ENCODE measurements at places on chromosomes 5 and 9.

GRCh38 chr9:94126844-94127243 is 42.6 kb downstream of the PTPDC1 start:
- DNase-seq = no peak

DNA sequence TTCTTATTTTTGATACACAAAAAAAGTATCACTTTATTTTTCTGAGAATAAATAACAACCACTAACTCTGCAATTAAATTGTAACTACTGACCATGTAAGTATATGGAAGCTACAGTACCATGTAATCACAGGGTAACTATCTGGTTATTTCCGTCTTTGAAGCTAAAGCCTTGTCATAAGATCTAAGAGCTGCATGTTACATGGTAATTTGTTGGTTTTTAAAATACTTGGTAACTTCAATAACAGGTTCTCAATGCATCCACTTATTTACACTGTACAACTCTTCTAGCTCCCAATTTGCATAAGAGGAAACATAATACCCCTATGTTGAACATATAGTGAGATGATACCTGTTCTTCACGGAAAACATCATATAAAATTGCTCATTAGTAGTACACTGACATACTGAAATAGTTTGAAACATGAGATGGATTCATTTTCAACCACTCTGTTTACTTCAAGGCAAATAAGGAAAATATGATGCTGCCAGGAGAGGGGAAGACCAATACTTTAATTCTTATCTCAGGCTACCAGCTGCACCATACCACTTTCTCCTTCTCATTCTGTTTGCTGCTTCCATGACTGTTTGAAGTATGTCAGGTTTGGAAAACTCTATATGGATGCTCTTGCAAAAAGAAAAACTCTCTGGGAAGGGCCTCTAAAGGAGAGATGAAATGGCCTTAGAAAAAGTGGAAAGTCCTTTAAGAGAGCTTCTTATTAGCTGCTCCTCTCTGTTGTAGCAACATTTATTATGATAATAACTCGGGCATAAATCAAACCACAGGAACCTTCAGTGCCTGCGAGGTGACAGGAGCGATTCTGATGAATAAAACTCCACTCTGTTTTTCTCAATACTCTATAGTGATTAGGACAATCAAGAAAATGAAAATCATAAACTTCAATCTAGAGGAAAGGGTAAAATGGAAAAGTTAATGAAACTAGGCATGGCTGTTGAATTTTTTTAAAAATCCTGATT is 150.2 kb downstream of the KIAA0825 start:
- no peak for DNase-seq

GRCh38 chr9:7209990-7210389 is 452.2 kb downstream of the KDM4C start:
- no peak for DNase-seq

DNA sequence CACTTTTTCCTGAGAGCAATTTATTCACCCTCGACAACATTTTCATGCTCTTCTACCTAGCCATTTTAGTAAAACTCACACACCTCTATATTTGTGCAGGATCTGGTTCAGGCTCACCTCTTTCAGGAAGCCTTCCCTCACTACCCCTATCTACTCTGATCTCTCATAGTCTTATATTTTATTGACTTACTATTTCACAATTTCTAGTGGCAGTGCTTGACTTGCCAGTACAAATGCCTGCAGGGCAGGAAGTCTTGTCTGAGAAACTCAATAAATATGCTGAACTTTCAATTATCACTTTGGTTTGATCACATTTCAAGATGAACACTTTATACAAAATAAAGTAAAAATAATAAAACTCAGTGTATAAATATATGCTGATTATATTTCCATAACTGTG is 226.8 kb downstream of the CETN3 start:
- no peak for DNase-seq

DNA sequence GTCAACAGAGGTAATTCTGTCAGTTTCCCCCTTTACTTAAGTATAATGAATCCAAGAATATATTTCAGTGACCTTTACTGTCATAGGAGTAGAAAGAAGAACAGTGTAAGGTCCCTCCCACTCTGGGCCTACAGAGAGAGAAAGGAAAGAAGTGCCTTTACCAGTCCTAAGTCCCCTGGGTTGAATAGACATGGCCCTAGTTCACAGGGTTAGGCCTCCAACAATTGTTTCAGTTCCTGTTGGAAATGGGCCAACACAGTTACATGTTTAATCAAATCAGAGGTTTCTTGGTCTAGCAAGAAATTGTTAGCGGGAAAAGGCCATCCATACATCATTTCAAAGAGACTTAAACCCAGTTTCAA is 605.6 kb downstream of the MTRR start:
- DNase-seq = no peak

GRCh38 chr9:129854588-129855110 is 19.4 kb downstream of the USP20 start:
- no peak for DNase-seq

- DNase-seq = no peak
Observed at GRCh38 chr9:5612185-5612530, 16.7 kb upstream of the RIC1 start.

- DNase-seq = no peak
Observed at GRCh38 chr5:61788548-61788947, 456.5 kb downstream of the ZSWIM6 start.

GRCh38 chr5:35488055-35488454 is 129.6 kb upstream of the SPEF2 start:
- DNase-seq = no peak
